A375 (cell line): ENCODE measurements at places on chromosomes 5 and 9. TPM values are rescaled to one million over a fixed set of nuclear protein-coding genes. Genes with fewer than 3 reads are reported as not detected.

The ADAMTS2 gene
- total RNA-seq = 0.19 and 0.58 TPM in 2 replicates

The FCHO2 gene
- total RNA-seq = 3.6 and 5.4 TPM in 2 replicates

The CYLC2 gene
- not detected in 2 replicates for total RNA-seq

The C9 gene
- not detected in 2 replicates for total RNA-seq

The GBA2 gene
- total RNA-seq = 49.6 and 50.5 TPM in 2 replicates

The HTR1A gene
- not detected in 2 replicates for total RNA-seq

The UNC13B gene
- total RNA-seq = 9.1 and 10.4 TPM in 2 replicates

The RNF180 gene
- total RNA-seq = 3.0 and 3.5 TPM in 2 replicates

The PFN3 gene
- not detected in 2 replicates for total RNA-seq

The KIF24 gene
- total RNA-seq = 4.5 and 4.6 TPM in 2 replicates

The SLC6A7 gene
- not detected in 2 replicates for total RNA-seq

The NR2F1 gene
- 8.7 and 9.3 TPM in 2 replicates for total RNA-seq

The SNCB gene
- total RNA-seq = not detected in 2 replicates

The FABP6 gene
- 14.7 and 18.0 TPM in 2 replicates for total RNA-seq

The HTR4 gene
- not detected in 2 replicates for total RNA-seq

The PTTG1 gene
- total RNA-seq = 214 and 235 TPM in 2 replicates

The PLPP7 gene
- 8.4 and 8.9 TPM in 2 replicates for total RNA-seq

The WHRN gene
- 7.1 and 7.4 TPM in 2 replicates for total RNA-seq

The ZNF474 gene
- 0.05 TPM in 1 of 2 replicates, not detected in the other for total RNA-seq

The TEK gene
- total RNA-seq = 0.16 and 0.30 TPM in 2 replicates

The GRXCR2 gene
- not detected in 2 replicates for total RNA-seq

The RNF208 gene
- 0.61 and 1.5 TPM in 2 replicates for total RNA-seq

The ZDHHC21 gene
- total RNA-seq = 7.0 and 7.2 TPM in 2 replicates

The INSL6 gene
- not detected in 2 replicates for total RNA-seq

The RANBP6 gene
- 15.1 and 18.5 TPM in 2 replicates for total RNA-seq

The SPATA31C1 gene
- not detected in 2 replicates for total RNA-seq

The DRD1 gene
- not detected in 2 replicates for total RNA-seq

The TMOD1 gene
- 0.04 TPM in 1 of 2 replicates, not detected in the other for total RNA-seq

The PCDHGA9 gene
- total RNA-seq = 1.1 and 2.7 TPM in 2 replicates

The IGIP gene
- 0.72 and 1.4 TPM in 2 replicates for total RNA-seq

The TMEFF1 gene
- 0.45 and 1.5 TPM in 2 replicates for total RNA-seq

The CDC20B gene
- not detected in 2 replicates for total RNA-seq

The WDR31 gene
- total RNA-seq = 1.2 and 1.3 TPM in 2 replicates

The BTNL3 gene
- total RNA-seq = not detected in 2 replicates

The CNTLN gene
- total RNA-seq = 15.7 and 19.6 TPM in 2 replicates

The LURAP1L gene
- total RNA-seq = 13.7 and 20.0 TPM in 2 replicates

The PCDHGA11 gene
- total RNA-seq = 0.30 and 0.96 TPM in 2 replicates

The SH3TC2 gene
- 37.6 and 39.3 TPM in 2 replicates for total RNA-seq

The CLINT1 gene
- 63.5 and 73.3 TPM in 2 replicates for total RNA-seq

The TYRP1 gene
- total RNA-seq = 0.11 TPM in 1 of 2 replicates, not detected in the other

The HMCN2 gene
- total RNA-seq = 0.23 and 0.29 TPM in 2 replicates

The DNAH5 gene
- 0.27 and 0.30 TPM in 2 replicates for total RNA-seq

The MLANA gene
- not detected in 2 replicates for total RNA-seq

The HEMGN gene
- not detected in 2 replicates for total RNA-seq

The PDE6A gene
- total RNA-seq = 0.11 and 0.49 TPM in 2 replicates

The TAS2R1 gene
- total RNA-seq = not detected in 2 replicates

The SLC27A6 gene
- total RNA-seq = 0.16 and 0.26 TPM in 2 replicates
